ENCODE measurements at places on chromosomes 5 and 9.

DNA sequence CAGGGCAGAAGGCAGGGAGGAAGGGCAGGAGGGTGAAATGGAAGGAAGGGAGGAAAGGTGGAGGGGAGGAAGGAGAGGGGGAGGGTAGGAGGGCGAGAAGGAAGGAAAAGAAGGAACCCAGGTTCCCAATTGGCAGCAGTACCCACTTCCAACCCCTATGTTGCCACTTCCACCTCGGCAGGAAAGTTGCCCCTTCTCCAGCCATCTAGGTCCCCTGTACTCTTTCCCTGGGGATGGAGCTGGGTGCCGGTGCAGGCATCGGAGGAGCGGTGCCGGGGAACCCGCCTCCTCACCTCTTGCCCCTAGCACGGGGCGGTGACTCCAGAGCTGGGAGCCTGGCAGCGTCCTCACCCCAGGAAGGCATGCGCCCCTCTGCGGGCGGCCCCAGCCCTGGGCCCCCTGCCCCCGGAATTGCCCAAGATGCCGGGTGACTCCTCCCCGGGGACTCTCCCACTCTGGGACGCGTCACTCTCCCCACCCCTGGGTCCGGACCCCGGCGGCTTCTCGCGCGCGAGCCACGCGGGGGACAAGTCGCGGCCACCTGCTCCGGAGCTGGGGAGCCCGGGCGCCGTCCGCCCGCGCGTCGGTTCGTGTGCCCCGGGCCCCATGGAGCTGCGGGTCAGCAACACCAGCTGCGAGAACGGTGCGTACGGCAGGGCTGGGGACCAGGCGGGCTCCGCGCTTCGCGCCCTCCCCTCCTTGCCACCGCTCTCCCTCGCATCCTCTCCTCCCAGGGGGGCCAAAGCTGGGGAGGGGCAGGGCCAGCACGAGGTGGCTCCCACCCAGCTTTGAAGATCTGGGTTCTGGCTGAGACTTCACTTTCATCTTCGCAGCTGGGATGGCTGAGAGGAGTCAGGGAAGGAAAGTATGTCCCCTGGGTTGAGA is at the start of gene NIPAL4:
Gene NIPAL4, plus strand, starts transcription at position 499 of the 885 bp plus-strand sequence. Its CDS starts 108 bp downstream, at position 607.
- peak; percentile 68 for DNase-seq

GRCh38 chr9:125968714-125969374 is 221.7 kb downstream of the PBX3 start:
- DNase-seq: no peak

DNA sequence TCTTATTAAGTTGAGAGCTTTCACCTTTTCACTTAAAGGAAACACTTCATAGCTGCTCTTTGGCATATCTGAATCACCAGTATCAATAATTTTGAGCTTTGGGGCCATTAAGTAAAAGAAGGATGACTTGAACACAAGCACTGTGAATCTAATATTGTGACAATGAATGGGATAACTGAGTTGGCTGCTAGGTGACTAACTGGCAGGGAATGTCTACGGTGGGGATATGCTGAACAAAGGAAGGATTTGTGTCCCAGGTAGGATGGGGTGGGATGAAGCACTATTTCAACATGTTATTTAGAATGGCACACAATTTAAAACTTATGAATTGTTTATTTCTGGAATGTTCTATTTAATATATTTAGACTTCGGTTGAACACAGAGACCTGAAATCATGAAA is 123.6 kb downstream of the TEX10 start:
- no peak for DNase-seq

- DNase-seq: no peak
Observed at GRCh38 chr5:98318386-98318785, 455.1 kb upstream of the RGMB start.

GRCh38 chr9:105064248-105065097 is 136.5 kb upstream of the ABCA1 start:
- DNase-seq: no peak

- no peak for DNase-seq
Observed at GRCh38 chr5:64759960-64760660, 8.4 kb downstream of the SREK1IP1 start.

DNA sequence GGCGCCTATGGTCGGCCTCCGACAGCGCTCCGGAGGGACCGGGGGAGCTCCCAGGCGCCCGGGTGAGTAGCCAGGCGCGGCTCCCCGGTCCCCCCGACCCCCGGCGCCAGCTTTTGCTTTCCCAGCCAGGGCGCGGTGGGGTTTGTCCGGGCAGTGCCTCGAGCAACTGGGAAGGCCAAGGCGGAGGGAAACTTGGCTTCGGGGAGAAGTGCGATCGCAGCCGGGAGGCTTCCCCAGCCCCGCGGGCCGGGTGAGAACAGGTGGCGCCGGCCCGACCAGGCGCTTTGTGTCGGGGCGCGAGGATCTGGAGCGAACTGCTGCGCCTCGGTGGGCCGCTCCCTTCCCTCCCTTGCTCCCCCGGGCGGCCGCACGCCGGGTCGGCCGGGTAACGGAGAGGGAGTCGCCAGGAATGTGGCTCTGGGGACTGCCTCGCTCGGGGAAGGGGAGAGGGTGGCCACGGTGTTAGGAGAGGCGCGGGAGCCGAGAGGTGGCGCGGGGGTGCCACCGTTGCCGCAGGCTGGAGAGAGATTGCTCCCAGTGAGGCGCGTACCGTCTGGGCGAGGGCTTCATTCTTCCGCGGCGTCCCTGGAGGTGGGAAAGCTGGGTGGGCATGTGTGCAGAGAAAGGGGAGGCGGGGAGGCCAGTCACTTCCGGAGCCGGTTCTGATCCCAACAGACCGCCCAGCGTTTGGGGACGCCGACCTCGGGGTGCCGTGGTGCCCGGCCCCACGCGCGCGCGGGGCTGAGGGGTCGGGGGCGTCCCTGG is 561 bp downstream of the DAPK1 start:
- DNase-seq: peak; percentile 25

DNA sequence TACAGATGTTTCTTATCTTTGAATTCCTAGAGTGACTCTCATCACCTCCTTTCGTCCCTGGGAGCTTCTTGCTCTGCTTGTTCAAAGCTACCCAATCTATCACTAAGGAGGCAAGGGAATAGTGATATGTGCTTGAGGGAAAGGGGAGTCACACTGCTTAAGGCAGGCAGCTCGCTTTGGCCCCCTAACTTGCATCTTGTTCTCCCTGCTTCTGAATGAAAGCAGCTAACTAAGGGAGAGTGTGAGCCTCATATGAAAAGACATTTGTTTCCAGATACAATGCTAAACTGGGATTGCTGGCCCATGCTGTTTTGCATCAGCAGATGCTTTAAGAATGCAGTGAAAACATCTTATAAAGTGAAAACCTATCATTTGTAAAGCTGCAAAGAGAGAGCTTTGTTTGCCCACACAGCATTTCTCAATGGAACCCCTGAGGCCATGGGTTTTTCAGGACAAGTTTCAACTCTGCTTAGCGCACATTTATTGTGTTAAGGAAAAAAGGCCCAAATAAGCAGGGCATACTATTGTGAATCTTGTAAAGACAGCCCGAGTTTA is 367.9 kb upstream of the ADAMTSL1 start:
- DNase-seq: no peak

GRCh38 chr9:110192531-110193261 is 15.3 kb downstream of the C9orf152 start:
- DNase-seq: no peak

- no peak for DNase-seq
Observed at GRCh38 chr9:5650356-5651105, 21.6 kb downstream of the RIC1 start.

DNA sequence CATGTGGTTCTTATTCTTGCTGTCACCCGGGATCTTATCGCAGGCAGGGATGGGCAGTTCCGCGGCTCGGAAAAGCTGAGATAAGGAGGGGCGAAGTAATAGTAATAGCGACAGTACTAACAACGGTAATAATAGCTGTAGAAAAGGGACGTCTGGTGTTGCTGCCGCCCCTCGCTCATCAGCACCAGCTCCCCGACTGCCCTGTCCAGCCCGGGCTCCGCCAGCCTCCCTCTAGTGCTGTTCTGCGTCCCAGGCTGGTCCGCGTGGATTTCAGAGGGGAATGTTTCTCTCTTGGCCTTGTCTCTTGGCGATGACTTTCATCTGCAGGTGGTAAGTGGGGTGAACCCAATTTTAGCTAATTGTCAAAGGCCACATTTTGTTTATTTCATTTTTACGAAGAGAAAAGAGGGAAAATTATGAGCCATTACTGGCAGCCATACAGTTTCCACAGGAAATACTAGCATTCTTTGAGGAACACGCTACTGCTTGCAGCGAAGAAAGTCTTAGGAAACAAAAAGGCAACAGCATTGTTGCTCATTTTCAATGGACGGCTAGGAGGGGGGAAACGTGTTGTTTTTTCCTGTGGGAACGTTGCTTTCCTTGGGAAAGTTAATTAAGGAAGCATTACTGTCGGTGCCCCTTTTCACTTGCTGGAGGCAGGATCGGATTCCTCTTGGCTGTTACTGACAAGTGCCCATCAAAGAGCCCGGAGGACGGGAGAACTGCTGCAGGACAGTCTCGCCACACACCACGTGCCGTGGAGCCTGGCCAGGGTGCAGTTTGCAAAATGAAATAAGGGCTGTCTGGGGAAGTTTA is 762 bp downstream of the SNCAIP start:
- no peak for DNase-seq

DNA sequence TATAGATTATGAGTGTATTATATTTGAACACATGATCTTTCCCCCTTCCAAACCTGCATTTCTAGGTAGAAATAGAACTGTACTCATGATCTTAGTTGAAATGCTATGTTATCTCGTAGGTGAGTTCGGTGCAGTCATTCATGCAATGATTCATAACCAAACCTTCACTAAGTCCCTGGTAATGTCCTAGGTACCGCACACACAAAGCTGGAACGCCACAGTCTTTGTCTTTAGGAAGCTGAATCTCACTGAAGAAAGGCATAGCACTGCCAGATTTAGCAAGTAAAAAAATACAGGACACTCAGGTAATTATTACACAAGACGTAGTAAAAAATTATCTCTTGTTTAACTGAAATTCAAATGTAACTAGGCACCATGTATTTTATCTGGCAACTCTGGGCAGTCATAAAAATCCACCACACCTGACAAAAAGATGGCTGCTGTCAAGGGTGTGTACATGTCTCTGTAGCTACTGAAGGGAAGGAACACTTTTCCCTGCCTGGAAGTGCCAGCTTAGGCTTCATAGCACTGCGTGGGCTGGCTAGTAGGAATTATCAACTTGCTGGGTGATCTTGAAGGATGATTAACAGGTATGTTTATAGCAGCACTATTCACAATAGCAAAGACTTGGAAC is 28.0 kb upstream of the TXN start:
- DNase-seq: no peak

DNA sequence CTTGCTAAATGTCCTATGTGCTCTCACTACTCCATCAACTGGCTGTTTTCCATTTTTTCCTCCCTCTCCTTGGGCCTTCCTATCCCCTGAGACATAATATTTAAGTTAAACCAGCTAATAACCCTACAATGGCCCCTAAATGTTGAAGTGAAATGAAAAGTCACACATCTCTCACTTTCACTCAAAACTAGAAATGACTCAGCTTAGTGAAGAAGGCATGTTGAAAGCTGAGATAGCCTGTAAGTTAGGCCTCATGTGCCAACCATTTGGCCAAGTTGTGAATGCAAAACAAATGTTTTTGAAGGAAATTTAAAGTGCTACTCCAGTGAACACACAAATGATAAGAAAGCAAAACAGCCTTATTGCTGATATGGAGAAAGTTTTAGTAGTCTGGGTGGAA is 48.8 kb upstream of the CDH10 start:
- no peak for DNase-seq

- no peak for DNase-seq
Observed at GRCh38 chr5:65566505-65566904, 3.4 kb downstream of the PPWD1 start.

GRCh38 chr9:112285056-112285455 is 48.4 kb downstream of the PTBP3 start:
- DNase-seq: no peak

DNA sequence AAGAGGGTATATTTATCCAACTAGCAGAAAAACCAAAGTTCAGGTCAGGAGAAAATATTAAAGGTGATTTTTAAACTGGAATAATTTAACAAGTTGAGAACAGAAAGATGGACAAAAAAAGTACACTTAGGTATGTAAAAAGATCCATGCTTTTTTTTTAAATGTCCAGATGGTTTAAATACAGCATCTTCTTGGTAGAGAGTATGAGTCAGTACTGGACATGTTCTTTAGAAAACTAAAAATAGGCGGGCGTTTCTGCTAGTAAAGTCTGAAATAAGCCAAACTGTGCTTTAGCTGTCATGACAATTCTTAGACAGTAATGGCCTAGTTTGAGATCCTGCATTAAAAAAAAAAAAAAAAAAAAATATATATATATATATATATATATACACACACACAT is 255.9 kb upstream of the ST8SIA4 start:
- no peak for DNase-seq

GRCh38 chr5:137470111-137470920 is 28.8 kb downstream of the SPOCK1 start:
- no peak for DNase-seq

DNA sequence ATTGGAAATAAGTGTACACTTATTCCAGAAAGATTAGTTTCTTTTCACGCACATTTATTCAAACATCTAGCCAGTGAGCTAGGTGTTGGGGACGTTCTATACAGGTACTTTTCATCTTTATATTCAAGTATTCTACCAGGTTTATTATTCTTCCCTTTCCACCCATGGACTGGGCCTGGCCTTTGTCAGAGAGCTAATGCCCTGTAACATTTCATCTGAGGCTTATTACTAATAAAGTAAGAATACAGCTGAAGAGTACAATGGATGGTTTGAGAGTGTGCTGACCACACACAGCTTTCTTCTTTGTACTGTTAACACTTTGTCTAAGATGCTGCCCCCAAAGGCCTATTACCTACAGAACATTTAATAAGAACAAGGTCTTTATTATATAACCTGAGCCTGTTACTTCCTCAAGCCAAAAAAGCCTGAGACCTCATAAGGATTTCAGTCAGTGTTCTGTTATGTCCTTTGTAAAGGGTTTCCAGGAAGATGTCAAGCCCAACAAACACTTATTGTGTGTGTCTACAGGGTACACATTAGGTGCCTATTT is 93.5 kb downstream of the ZNF608 start:
- no peak for DNase-seq

GRCh38 chr5:97427235-97427634 is 244.2 kb upstream of the RIOK2 start:
- no peak for DNase-seq

- DNase-seq: no peak
Observed at GRCh38 chr5:57111993-57112392, 61.9 kb upstream of the GPBP1 start.

DNA sequence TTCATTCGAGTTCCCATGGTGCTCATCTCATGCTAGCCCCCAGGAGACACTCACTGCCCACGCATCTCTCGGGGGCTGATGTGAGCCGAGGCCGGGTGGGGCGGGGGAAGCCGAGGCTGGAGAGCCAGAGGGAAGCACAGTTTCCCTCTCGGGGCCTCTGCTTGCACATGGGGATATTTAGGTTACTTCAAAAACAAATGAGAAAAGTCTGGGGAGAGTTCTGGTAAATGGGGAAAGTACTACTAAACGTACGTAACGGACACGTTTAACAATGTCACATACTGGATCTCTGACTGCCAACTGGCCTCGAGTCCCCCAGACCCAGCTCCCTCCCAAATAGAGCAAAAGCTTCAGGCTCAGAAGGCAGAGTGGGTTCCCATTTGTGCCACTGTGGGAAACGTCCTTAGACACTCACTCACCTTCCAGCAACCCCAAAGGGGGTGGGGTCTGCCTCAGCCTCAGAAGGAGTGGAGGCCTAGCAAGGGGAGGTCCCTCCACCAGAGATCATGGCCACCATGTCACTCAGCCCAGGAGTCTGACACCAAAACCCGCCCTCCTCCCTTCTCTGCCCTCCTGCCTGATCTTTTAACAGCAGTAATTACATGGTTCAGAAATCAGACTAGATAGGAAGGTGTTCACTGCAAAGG is 33.8 kb upstream of the NTNG2 start:
- DNase-seq: no peak
